ENCODE measurements at places on chromosomes 4 and X. TPM values are rescaled to one million over a fixed set of nuclear protein-coding genes. Genes with fewer than 3 reads are reported as not detected.
A peak's percentile ranks its signal among the peaks of the same experiment; 100 is the strongest.

- DNase-seq, result no peak
Measured at GRCh38 chrX:24423960-24424359, 41.1 kb upstream of the PDK3 start.

DNA sequence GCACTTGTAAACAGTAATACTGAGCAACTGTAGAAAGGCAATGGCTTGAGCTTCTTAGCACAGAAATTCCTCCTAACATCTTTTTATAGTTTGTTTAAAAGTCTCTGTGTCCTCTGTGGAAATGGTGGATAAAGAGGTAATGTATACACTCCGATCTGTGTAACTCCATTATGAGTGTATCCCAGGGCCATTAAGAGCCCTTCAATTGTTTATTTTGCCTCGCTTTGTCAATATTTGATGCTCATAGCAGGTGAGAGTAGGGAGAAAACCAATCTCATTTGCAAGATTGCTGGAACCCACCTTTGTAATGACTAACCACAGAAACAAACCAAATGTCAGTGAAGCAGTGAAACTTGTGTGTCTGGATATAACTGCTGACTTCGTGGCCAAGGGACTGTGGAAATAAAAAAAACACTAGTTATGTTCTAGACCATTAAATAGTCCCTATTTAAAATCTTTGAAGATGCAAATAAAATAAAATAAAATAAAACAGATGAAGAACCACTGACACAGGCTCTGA is 598.2 kb upstream of the BOD1L1 start:
- no peak for DNase-seq

DNA sequence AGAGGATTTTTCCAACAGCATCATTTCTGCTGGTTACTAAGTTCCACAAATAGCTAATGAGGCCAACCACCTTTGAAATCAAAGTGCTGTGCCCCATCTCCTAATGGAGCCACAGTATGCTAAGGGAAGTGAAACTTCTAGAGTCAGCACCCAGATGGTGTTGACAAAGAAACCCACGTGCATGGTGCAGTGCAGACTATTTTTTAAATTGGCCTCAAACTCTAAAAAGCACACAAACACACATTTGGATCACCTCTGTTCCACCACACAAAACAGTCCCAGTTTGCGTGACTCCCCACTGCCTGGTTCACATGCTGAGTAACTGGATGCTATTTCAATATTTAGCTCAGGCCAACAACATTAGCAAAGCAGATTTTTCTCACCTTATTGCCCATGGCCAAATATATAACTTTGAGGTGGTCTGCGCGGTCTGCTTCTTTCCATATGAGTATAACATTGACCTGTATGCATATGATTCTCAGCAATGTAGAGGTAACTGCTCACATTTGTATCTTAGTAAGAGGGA is 69.9 kb downstream of the AMELX start:
- no peak for DNase-seq

DNA sequence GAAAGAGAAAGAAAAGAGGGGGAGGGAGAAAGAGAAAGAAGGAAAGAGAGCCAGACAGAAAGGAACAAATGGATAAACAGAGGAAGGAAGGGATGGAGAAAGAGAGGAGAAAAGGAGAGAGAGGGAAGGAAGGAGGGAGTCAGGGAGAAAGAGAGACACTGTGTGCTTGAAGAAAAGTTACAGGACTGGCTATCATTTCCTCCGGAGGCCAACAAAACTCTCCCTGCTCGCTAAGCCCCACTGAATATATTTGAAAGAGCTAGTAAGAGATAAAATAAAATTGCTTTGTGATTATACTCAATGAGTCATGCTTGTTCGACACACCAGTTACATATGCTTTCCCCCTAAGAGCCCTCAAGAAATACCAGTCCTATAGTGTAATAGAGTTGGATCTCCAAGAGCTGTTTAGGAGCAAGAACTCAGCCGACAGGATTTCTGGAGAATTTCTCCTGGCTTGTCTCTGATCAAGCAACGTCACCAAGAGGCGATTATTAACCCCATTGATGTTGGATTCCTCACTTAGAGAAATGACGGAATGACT is 102.2 kb downstream of the MXRA5 start:
- no peak for DNase-seq

DNA sequence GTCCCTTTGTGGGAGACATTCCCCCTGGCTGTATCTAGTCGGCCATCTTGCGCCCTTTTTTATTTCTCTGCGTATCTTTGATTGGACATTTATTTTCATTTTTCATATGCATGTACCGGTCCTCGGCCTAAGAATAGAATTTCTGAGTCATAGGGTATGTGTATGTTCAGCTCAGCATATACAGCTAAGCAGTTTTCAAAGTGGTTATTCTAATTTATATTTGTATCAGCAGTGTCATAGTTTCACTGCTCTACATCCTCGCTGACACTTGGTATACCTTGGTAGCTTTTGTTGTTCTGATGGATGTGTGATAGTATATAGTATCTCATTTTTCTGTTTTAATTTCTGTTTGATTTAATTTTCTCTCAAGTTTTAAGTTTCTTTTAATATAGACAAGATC is 38.7 kb downstream of the BEX3 start:
- no peak for DNase-seq

- DNase-seq, result no peak
Measured at GRCh38 chrX:118736394-118737010, 9.1 kb downstream of the IL13RA1 start.

DNA sequence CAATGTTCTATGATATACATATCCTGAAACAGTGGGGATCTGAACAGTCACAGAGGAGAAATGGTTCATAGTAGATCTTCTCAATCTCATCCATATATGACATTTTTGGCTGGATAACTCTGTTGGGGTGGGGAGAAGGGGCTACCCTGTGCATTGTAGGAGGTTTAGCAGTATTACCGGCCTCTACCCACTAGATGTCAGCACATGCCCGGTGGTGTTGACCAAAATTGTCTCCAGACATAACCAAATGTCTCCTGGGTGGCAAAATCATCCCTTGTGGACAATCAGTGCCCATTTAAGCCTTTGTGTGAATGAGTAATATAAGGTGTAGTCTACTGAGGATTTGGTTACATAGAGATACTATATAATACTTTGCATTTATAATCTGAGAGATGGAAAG is 89.9 kb downstream of the PLS3 start:
- no peak for DNase-seq

- DNase-seq, result no peak
Measured at GRCh38 chr4:56764775-56765174, 56.7 kb downstream of the SPINK2 start.

DNA sequence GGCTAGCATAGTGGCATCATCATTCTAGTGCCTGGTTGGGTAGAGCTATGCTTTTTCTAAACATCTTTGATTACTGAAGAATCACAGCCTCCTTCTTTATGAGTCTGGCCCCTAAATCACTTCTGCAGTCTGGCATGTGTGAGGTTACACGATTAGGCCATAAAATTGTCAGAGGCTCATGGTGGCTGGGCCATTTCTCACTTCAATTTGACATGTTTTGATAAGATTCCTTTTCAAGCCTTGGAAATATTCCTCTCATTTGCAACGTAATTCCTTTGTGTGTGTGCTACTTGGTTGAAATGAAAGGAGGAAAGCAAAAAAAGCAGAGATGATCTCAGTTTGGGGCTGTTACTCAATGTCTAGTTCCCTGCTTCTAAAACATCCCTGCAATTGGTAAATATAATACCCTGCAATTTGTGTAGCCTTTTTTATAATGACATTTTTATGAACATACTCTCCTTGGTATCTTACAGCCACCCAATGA is 6.2 kb downstream of the CCKAR start:
- no peak for DNase-seq

GRCh38 chrX:49162620-49163019 is at the start of gene MAGIX:
Gene MAGIX (plus strand): TSS chrX:49162758. CDS start chrX:49162890, 132 bp downstream.
- DNase-seq, result no peak

DNA sequence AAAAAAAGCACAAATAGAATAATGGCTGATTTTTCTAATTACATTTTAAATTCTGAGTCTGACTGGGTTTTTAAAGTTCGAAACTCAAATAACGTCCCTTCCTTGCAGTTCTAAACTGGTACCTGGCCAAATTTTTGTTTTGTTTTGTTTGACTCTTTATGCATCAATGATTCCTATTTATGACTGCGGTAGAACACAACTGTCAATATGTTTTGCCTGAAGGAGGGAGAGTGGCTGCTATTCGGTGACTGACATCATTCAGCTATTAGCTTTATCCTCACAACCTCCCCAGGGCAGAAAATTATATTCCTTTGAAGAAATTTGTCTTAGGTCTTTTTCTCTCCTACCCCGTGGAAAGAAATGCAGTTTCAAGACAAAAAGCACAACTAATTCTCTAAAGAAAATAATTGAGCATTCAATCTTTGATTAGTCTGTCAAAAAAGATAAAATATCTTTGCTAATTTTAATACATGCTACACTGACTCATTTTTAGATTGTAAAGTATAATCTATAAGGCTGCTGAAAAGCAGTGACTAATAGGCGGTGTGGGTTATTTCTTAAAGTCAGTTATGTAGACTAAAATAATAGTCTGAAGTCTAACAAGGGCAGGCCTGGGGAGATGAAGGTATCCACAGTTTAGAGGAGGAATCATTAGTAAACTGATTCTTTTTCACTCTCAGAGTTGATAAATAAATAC is 61.9 kb downstream of the TMEM150C start:
- DNase-seq, result no peak

DNA sequence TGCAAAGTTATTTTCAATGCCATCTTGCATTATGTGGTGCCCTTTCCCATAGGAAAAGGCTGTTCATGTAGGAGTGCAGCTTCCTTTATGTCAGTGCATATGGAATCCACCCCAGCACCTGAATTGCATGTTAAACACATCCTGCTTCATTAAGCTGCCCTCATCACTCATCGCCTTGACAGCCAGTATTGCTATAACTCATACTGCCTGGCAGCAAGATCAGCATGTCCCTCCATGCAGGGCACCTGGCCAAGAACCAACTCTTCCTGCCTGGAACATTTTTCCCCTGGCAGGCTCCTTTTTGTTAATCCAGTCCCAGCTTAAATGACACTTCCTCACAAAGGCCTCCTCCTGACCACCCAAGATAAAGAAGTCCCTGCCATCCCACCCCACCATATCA is 23.5 kb upstream of the CA5B start:
- no peak for DNase-seq

GRCh38 chrX:85569096-85569495 is 189.6 kb upstream of the POF1B start:
- no peak for DNase-seq

DNA sequence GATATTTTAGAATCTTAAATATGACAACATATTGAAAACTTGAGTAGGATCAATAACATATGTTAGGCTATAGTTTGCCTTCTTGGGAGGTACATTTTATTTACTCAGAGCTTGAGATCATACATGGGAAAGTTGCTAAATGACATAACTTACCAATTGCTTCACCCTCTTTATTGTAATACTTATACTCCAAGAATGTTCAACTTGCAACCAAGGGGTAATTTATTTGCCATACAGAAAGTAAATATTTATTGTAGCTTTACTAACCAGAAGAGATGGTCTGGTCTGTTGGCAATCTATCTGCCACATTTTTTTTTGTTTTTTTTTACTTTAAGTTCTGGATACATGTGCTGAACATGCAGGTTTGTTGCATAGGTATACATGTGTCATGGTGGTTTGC is 426.6 kb downstream of the ARHGAP24 start:
- no peak for DNase-seq

- DNase-seq, result no peak
Measured at GRCh38 chr4:54678826-54679225, 21.1 kb downstream of the KIT start.

GRCh38 chr4:176611951-176612350 is 180.8 kb downstream of the VEGFC start:
- no peak for DNase-seq

- DNase-seq, result no peak
Measured at GRCh38 chr4:6962211-6963041, 52.8 kb downstream of the TBC1D14 start.

- no peak for DNase-seq
Measured at GRCh38 chr4:101600287-101600686, 190.2 kb upstream of the BANK1 start.

GRCh38 chr4:187685247-187685646 is 310.3 kb upstream of the ZFP42 start:
- DNase-seq, result no peak

GRCh38 chr4:1721003-1721665 is at the start of the genes TACC3 and TMEM129:
Gene TACC3 (plus strand): TSS chr4:1721521. CDS start chr4:1723422, 1,901 bp downstream.
Gene TMEM129 (minus strand): TSS chr4:1721323. CDS start chr4:1720837, 486 bp downstream.
- DNase-seq, result peak; percentile 96

The FRAS1 gene
- total RNA-seq, result 12.4 TPM

The HELT gene
- not detected for total RNA-seq

The MID2 gene
- 29.9 TPM for total RNA-seq

The ZFX gene
- 75.0 TPM for total RNA-seq

The BCOR gene
- 41.3 TPM for total RNA-seq

The AIFM1 gene
- total RNA-seq, result 28.5 TPM

The UGT2B15 gene
- 0.47 TPM for total RNA-seq

The TMEM255A gene
- 2.1 TPM for total RNA-seq
